ENCODE measurements at places on chromosomes 16 and 17. TPM values are rescaled to one million over a fixed set of nuclear protein-coding genes. Genes with fewer than 3 reads are reported as not detected.

SLC6A2 gene
- not detected for total RNA-seq

DNA sequence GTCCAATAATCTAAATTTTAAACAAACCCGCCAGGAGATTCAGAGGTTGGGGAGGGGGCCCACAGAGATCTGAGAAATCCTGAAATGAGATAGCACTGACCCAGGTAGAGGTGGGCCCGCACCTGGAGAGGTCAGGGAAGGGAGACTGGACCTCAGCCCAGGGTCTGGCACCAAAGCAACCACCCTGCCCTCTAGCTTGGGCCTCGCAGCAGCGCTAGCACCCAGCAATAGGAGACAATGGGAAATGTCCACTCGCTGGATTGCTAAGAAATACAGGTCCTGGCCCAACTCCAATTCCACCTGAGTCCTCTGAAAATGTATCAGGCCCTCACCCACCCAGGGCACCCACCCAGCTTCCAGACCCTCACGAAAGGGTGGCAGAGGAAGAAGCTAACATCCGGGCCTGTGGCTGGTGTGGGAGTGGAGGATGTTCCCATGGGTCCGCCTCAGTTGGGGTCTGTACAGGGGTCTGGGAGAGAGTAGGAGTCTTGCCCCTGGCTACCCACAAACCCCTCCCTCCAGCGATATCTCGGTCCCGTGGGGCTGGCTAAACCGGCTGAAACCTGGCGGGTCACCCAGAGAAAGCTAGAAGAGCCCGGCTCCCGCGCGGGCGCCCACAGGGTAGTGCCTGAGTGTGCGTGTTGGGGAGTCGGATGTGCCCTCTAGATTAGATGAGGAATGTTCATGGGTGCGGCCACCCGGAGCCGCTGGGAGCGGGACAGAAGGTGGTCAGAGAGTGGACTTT, 1.1 kb downstream of the PLLP start:
- peak; percentile 56 for DNase-seq

ZDHHC1 gene
- 38.7 TPM for total RNA-seq

- no peak for DNase-seq
Observed at GRCh38 chr17:47095268-47095667, 93.8 kb downstream of the CDC27 start.

MARVELD3 gene
- 11.5 TPM for total RNA-seq

GRCh38 chr16:55081622-55082590, 151.2 kb downstream of the IRX5 start:
- DNase-seq: no peak

CALB2 gene
- total RNA-seq: 0.81 TPM

DNA sequence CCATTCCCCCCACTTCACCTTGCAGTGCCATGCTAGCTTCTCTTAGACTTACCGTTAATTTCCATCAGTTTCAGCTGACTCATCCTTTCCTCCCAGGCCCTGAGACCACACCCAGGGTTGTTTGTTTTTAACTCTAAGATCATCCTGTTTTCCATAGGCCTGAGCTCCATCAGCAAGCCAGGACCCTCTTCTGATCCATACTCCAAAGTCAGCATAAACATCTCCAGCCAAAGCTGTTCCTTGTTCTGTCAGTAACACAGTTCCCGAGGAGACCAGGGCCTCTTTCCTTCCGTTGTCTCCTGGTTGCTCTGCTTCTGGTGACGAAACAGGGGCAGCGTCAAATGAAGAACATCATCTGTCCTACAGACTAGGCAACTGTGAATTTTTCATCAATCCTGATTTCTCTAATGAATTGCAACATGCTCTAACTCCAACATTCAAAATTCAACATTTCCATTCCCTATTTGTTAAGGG, 83.8 kb upstream of the HNF1B start:
- DNase-seq: no peak

DNA sequence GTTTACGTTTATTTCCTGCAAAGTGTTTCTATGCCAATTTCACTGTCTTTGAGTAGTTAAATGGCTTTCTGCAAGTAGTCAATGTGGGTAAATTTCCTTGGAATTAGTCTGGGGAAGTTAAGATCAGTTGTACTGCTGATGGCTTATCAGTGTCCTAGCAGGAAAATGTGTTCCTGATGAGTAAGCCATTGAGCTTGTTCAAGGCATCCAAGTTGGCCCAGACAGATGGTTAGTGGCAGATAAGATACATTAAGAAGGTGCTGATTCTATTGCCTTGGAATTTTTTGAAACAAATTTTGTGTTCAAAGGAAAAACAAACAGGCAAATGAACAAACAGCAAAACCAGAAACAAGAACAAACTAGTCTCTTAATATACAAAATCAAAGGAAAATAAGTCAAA, 258.4 kb downstream of the MAP2K6 start:
- no peak for DNase-seq

All from thyroid gland (tissue), 4 donors.